ENCODE measurements at places on chromosomes 11 and 22.

GRCh38 chr11:92941676-92942571 is 27.5 kb upstream of the MTNR1B start:
- DNase-seq, result no peak

- no peak for DNase-seq
Observed at GRCh38 chr22:30015229-30015797, 65.0 kb upstream of the HORMAD2 start.

- DNase-seq, result no peak
Observed at GRCh38 chr11:42812960-42813359, 498.8 kb upstream of the API5 start.

DNA sequence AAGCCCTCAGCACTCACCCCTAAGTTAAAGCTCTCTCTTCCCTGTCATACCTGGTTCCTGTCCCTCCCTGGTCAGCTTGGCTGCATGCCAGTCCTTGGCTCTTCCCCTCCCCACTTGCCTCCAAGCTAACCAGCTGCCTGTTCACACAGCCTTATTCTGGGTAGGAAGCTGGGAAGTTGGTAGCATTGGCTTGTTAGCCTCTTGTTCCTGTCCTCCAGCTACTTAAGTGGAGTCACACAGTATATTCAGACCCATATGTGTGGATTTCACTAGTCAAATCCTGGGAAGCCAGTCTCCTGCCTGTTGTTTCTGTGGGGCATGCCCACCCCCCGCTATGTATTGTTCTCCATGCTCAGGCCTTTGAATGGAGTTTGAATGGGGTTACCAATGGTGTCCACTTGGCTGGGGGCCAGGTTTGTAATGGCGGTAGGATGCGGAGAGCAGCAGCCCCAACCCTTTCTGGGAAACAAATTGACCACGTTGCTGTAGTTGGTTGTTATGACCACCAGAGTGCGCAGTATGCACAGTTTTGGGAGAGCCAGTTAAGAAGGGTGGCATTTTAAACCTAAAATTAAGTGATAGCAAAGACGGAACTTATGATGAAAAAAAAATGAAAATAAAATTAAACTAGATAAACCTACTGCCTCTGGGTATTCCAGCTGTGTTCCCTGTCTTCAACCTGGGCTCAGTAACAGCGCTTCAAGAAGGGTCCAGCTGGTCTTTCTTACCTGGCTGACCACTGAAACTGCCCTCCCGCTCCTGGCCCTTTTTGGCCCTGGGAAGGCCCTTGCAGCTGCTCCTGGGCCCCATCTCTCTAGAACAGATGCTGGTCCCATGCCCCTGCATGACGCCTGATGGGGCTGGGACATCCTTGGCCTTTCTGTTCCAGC is 10.7 kb upstream of the RPS3 start:
- peak; percentile 58 for DNase-seq

GRCh38 chr11:10328314-10329098 is 23.6 kb downstream of the ADM start:
- DNase-seq, result no peak

DNA sequence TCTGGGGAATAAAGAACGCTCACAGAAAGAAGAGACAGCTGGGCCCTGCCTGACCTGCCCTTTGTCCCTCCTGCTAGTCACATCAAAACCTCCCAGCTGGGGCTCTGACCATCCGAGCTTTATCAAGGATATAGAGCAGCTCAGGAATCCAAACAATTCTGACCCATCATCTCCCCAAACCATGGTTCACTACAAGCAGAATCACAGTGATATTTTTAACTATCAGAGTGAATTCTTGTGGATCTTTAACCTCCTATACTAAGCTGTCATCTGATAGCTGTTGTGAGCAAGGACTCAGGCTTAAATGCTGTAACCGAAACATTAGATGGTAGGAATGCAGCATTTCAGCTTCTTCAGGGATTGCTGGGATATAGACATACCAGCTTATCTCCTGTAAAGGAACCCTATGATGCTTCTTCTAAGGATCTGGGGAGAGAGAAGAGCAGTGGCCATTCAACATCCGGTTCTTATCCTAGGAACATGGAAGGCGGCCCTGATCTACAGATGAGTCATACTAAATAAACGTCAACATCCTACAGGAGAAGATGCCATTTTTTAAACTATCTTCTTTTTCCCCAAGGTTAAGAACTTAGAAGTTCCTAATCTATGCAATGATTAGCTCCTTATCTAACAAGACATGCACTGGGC is 84.7 kb upstream of the AKIP1 start:
- DNase-seq, result no peak

DNA sequence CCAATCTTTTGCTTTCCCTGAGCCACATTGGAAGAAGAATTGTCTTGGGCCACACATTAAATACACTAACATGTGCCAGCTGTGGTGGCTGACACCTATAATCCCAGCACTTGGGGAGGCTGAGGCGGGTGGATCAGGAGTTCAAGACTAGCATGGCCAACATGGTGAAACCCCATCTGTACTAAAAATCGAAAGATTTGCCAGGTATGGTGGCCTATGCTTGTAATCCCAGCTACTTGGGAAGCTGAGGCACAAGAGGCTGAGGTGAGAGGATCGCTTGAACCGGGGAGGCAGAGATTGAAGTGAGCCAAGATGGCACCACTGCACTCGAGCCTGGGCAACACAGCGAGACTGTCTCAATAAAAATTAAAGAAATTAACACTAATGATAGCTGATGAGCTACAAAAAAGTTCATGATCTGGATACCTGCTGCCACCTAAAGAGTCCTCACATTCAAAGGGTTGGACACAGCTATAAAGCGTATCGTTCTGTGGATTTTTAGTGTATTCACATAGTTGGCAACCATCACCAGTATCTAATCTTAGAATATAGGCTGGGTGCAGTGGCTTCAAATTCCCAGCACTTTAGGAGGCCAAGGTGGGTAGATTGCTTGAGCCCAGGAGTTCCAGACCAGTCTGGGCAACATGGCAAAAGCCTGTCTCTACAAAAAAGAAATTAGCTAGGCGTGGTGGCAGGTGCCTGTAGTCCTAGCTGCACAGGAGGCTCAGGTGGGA is 3.4 kb upstream of the LDHC start:
- no peak for DNase-seq

DNA sequence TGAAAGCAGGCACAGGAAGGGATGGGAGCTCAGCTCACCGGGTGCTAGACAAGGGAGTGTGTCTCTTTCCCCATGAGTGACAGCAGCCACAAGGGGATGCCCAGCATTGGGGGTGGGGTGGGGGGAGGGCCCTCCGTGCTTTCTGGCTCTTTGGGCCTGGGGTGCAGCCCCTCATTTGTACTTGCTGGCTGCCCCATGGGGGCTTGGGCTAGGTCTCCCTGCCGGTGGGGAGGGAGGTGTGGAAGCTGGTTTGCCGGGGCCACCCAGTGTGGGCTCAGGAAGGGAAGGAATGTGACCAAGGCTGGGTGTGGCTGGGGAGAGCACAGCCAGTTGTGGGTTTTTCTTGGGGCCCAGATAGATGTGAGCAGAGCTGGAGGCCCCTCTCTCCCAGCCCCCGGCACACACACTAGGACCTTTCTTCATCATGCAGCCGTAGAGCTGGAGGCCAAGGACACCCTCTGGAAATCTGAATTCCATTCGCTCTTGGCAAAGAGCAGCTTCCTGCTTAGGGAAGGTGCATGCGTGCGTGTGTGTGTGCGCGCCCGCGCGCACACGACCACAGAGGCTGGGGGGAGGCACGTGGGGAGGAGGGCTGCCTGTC is 25.8 kb downstream of the KCNQ1OT1 start:
- no peak for DNase-seq

GRCh38 chr11:104064034-104064630 is 27.7 kb downstream of the DDI1 start:
- DNase-seq, result no peak
